Activated gamma-delta T cell (primary cell): ENCODE measurements at places on chromosomes 11 and 22.

DNA sequence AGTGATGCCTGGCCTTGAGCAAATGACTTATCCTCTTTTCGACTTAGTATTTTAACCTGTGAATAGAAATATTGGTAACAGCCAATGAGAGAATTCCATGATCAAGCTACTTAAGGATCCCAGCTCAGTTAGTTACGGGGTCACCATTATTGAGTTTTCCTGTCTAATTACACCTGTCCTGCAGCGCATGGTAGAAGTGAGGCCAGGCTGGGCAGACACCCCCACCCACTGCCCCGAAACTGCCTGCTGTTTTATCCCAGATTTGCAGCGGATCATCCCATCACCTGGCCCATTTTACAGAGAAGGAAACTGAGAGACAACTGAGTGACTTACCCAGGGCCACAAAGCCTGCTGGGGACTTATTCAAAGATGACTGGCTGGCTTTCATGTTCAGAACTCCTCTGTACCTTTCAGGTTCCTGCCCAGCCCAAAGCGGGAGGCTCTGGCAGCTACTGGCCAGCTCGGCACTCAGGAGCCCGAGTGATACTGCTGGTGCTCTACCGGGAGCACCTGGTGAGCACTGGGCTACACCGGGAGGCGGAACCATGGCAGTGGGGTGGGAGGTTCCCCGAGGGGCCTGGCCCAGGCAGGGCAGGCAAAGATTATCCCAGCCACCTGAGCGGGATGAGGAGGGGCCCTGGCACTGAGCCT lies 1.4 kb downstream of the MUS81 start:
- no peak for DNase-seq

DNA sequence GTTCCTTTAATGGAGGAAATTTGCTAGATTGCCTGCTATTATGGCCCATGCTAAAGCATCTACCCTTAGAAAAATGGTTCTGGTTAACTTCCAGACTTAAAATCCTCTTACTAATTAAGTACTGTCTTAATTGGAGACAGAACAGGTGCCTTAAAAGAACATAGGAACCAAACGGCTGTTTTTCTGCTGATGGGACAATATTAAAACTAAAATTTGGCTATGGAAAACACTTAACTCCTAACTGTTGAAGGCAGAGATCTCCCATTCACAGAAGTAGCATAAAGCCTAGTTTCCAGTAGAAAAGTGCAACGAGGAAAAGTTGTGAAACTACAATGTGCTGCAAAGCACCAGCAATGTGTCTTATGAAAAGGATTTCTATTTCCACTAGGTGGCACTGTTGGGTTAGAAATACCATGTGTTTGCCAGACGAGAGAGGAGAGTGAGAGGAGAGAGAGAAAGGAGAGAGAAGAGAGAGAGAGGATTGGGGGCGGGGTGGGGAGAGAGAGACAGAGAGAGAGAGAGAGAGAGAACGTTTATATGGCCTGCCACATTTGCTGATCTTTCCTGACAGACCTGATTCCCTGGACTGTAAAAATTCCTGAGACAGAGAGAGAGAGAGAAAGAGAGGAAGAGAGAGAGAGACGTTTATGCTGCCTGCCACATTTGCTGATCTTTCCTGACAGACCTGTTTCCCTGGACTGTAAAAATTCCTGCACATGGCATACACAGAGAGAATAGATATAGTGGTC lies 51.5 kb downstream of the FAM181B start:
- DNase-seq: no peak

GRCh38 chr11:79404325-79404724 lies 36.5 kb downstream of the TENM4 start:
- DNase-seq: no peak

DNA sequence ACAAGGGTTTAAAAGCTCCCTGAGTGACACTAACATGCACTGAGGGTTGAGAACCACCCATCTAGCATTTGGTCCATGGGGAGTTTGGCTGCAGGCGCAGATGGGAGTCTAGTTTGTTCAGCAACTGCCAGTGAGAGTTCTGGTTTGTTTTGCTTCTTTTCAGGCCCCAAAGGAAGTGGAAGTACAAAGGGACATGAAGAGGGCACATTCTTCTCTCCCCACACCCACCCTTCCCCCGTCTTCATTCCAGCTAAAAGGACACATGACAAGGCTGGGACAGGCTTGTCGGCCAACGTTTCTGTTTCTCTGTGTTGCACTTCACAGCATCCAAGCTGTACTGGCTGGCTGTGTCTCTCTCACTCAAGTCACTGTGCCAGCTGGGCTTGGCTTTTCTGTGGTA lies 8.2 kb upstream of the ENDOD1 start:
- no peak for DNase-seq

DNA sequence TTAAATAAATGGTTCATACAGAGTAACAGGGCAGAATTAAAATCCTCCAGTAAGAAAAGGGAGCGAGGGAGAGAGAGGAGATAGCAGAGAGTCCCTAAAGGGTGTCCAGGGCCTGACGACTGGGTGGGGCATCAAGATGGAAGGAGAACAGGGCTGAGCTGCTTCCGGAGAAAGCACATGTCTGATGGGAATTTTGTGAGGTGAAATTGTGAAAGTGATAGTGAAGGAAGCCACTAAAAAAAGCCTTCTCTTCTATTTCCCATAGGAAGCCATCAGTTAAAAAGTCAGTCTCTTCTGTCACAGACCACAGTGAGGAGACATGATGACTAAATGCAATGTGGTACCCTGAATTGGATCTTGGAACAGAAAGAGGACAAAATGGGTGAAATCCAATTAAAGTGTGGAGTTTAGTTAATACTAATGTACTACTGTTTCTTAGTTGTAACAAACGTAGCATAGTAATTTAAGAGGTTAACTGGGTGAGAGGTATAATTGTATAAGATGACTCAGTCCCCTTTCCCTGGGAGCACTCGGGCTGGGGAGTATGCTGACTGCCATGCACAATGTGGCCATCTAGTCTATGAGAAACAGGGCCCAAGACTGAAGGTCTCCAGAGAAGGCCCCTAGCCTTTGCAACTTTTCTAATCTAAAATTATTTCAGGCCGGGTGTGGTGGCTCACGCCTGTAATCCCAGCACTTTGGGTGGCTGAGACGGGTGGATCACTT lies 29.5 kb upstream of the FCHSD2 start:
- DNase-seq: no peak

DNA sequence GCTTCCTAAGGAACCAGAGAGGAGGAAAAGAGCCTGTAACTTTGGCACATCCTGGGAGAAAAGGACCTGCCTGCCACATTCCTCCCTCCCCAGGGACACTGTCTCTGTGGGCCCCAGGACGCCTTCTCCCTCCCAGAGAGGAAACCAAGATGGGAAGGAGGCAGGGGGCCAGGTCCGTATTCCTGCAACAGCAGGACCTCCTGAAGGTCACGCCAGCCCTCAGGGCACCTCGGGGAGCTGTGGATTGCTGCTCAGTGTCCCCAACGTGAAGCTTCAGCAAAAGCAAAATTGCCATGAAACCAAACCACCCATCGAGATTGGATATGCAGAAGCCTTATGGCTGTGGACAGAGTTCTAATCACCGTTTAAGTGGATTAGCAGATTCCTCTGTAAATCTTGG lies 86.7 kb downstream of the ARHGAP8 start:
- no peak for DNase-seq

DNA sequence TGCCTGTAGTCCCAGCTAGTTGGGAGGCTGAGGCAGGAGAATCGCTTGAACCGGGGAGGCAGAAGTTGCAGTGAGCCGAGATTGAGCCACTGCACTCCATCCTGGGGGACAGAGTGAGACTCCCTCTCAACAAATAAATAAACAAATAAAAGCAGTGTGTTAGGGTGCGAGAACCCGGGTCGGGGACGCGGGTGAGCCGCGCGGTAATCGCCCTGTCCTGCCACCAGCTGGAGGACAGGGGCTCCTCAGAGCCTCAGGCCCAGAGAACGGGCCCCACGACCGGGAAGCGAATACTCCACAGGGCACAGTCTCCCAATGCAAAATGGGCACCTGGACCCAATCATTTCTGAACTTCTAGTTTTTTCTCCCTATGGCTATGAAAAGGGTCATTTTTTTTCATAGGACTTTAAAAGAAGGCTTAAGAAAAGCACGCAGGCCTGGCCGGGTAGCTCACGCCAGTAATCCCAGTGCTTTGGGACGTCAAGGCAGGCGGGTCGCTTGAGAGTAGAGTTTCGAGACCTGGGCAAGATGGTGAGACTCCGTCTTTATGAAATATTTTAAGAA lies 744 bp upstream of the MCM5 start:
- DNase-seq: no peak

DNA sequence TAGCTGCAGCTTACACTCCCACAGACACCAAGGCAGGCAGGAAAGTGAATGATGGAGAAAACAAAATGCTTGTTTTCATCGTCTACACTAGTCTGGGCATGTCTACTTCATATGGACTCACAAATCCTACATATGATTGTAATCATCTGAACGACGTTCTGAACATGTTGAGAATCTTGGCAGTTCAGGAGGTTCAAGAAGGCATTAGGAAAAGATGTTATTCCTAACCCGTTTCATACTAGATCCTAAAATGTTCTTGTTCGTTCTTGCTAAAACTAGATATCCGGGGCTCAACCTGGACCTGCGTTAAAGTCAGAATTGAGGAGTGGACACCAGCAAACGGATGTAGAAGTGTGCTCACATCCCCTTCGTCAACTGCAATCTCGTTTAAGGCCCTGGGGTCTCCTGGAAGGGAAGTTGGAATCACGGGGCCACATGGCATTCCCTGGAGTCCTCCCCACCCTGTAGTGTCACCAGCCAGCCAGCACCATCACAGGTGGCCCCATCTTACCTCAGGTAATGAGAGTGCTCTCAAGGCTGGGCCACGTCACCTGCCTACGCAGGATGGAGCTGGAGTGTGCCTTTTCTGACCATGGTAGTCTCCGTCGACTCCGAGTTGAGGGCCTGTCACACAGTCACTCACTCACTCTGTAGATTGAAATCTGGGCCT lies 37.3 kb downstream of the C11orf58 start:
- DNase-seq: no peak

- no peak for DNase-seq
Observed at GRCh38 chr11:44949160-44950030, 1.3 kb downstream of the TP53I11 start.

DNA sequence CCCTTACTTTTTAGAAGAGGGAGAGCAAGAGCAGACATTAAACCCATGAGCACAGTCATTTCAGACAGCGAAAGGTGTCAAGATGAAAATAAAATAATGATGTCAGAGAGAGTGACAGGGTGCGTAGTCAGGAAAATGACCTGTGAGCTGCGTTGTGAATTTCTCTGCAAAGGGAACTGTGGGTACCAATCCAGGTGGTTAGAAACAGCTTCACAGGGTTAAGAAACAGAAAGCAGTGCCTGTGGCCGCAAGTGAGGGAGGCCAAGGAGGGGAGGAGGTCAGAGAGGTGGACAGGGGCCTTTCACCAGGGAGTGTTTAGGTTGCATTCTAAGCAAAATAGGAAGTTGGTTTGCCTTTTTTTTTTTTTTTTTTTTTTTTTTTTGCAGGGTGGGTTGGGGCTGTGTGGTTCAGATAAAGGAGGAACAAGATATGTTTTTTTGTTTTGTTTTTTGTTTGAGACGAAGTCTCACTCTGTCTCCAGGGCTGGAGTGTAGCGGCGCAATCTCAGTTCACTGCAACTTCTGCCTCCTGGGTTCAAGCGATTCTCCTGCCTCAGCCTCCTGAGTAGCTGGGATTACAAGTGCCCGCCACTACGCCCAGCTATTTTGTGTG lies 7.9 kb downstream of the TIGD3 start:
- DNase-seq: no peak

GRCh38 chr11:64235437-64236161 lies 1.2 kb downstream of the VEGFB start:
- DNase-seq: no peak

GRCh38 chr11:47981667-47982404 lies 1.5 kb downstream of the PTPRJ start:
- no peak for DNase-seq

GRCh38 chr11:17779861-17780594 lies 45.4 kb downstream of the KCNC1 start:
- no peak for DNase-seq

DNA sequence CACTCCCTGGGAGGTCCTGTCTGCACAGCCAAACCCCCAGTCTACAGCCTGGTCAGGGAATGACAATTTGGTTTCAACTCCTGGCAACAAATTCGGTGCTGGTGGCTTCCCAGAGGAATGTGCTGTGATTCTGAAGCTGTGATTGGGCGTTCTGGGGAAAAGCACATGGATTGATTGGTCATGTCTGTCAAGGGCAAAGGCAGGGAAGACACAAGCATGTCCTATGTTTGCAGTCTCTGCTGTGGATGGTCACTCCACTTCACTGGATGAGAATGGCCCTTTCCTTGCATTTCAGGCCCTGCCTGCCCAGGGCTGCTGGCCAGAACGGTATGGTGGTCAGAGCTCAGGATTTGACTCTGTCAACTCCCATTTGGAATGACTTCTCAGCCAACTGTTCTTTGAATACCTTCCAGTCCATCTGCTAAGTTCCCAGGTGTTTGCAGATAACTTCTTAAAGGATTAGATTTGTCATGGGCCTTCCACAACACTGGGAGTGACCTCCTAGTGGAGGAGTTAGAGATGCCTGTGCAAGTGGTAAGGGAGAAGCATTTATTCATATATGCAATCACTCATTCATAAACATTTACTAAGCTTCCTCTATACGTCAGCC lies 42.7 kb downstream of the SGSM1 start:
- DNase-seq: no peak

DNA sequence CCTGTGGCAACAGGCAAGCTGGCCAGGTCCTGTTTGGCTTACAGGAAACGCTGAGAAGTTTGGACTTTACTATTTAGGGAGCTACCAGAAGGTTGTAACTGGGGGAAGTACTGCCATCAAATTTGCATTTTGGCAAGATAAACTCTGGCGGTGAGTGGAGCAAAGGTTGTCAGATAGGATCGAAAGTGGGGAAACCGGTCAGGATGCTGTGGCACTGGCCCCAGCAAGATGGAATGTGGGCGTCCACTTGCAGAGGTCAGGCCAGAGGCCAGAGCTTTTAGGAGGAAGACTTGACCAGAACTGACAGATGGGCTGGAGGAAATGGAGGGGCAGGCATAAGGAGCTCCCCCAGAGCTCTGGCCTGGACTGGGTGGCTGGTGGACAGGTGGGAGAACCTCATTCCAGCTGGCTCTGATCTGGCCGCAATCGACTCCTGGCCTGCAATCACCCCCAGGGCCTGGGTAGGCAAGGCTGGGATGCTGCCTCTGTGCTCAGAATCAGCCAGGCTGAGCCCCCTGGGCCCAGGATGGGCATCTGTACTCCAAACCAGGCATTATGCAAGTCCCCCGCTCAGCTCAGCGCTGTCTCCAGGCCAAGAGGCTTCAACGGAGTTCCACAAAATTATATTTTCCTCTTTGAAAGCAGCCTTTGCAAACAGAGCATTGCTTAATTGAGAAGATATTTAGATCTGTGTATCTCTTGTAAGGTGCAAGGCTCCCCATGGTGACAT lies 178.3 kb upstream of the NECTIN1 start:
- DNase-seq: no peak

DNA sequence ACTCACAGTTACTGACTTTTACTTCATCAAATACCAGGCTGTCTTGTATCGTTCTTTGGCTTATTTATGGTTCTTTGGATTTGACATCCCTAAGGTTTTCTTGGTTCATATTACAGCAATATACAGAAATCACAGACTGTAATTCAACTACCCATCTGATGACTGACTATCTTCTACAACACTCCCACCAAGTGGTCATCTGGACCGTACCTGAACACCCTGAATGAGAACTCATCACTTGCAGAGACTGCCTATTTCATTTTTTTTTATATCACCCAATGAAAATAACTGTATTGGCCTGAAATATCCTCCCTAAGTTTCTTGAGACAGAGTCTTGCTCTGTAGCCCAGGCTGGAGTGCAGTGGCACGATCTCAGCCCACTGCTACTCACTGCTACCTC lies 9.5 kb upstream of the UPB1 start:
- DNase-seq: no peak

- DNase-seq: no peak
Observed at GRCh38 chr11:13962562-13963168, at the start of gene SPON1. TSS of gene SPON1 (plus strand) at chr11:13962723. CDS start at chr11:13962905, 182 bp downstream.
